ENCODE measurements at places on chromosomes 2 and 18.

GRCh38 chr2:220858101-220858500 lies 714.0 kb downstream of the EPHA4 start:
- DNase-seq: no peak

- DNase-seq: no peak
Measured at GRCh38 chr2:60938301-60938700, 56.9 kb downstream of the REL start.

DNA sequence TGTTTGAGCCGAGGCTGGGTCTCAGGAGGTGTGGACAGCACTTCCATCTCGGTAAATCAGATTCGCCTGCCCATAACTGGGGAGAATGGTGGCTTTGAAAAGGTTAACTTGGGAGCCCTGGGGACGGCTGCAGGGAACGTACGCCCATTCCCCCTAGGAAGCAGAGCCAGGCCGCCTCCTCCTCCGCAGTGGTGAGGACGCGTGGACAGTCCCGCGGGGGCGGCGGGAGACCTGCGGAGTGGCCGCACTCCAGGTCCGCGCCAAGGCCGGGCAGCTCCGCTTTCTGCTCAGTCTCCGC lies 845 bp upstream of the MYCN start:
- DNase-seq: no peak

DNA sequence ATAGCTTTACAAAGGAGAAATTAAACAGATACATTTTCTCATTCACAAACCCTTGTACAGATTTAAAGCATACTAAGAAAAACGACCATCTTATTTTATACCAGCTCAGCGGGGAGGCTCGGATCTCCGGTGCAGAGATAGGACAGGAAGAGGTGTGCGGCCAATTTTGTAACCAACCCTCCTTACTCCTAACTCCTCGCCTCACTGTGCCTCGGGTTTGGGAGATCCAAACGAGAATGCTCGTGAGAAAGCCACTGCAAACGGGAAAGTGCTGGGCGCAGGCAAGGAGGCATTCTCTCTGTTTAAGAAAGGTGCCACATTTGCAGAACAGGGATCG lies 1.2 kb downstream of the KDSR start:
- no peak for DNase-seq

DNA sequence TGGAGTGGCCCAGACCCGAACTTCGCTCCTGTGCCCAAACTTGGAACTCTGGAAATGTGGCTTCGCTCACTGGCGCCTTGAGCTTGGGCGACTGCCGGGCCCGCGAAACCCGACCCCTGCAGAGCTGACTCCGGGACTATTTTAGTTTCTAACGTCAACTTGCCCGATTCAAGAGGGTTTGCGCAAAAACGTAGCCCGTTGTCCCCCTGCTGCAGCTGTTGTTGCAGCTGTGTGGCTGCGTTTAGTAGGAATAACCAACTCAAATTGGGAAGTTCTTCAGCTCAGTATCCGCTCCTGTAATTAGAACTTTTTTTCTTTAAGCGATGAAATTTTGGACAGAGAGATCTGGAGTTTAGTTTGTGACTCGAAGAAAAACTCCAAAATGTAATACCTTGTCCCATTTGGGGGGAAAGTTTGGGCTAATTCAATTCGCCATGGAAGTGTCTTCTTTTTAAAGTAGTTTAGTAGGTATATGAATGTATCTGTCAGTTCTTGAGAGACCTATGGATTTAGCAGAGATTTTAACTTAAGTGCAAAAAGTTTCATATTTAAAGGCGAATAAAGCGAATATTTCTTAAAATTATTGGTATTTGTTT lies 559 bp downstream of the MYL12A start:
- DNase-seq: no peak

DNA sequence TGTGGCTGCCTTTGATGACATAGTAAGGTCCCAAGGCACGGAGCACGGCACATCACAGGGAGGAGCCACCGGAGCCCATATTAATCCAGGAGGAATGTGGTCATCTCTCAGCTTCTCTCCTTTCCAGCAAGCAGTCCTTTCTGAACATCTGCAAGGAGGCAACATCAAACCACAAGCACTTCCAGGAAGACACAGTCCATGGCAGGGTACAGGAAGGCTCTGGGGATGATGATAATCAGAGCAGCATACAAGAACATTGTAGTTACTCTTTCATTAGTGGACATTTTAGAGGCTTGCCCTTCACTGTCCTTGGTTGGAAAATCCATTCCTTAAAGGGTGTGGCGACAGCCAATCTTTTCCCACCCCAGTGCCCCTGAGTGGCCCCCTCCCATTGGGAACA lies 31.1 kb downstream of the YPEL5 start:
- no peak for DNase-seq

DNA sequence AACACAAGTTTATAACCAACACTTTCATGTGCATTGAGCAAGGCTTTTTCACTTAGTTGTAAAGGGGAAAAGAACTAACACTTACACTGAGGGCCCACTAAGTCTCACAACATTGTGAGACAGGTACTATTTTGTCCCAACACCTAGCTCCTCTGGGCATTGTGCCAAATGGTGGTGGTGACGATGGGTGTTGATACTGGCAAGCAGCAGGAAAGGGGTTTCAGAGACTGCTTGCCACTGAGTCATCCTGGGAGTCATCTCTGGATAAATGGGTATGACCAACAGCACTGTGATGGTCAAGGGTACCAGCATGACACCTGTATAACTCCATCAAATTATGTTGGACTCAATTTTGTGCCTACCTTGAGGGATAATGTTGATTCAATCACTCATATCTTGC lies 138.8 kb upstream of the ITGA6 start:
- DNase-seq: no peak

- no peak for DNase-seq
Measured at GRCh38 chr2:203909974-203910373, 26.6 kb upstream of the ICOS start.

DNA sequence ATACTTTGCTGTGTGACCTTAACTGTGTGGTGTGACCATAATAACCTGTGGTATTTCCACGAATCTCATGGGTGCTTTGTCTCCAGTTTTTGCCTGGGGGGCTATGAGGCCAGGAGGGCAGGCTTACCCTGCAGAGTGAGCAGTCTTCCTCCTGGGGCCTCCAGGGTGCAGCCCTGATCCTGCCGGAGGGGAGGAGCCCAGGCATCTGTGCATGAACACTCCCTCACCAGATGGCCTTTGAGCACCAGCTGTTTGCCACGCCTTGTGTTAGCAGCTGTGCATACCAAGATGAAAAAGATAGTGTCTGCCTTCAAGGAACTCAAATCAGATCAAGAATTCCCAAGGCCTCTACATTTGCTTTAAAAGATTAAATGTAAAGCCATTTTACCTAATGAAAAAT lies 75.0 kb upstream of the RBM44 start:
- DNase-seq: no peak

GRCh38 chr18:59357928-59358327 lies 1.1 kb downstream of the LMAN1 start:
- no peak for DNase-seq

GRCh38 chr2:106124905-106125549 lies 69.1 kb downstream of the UXS1 start:
- DNase-seq: no peak

DNA sequence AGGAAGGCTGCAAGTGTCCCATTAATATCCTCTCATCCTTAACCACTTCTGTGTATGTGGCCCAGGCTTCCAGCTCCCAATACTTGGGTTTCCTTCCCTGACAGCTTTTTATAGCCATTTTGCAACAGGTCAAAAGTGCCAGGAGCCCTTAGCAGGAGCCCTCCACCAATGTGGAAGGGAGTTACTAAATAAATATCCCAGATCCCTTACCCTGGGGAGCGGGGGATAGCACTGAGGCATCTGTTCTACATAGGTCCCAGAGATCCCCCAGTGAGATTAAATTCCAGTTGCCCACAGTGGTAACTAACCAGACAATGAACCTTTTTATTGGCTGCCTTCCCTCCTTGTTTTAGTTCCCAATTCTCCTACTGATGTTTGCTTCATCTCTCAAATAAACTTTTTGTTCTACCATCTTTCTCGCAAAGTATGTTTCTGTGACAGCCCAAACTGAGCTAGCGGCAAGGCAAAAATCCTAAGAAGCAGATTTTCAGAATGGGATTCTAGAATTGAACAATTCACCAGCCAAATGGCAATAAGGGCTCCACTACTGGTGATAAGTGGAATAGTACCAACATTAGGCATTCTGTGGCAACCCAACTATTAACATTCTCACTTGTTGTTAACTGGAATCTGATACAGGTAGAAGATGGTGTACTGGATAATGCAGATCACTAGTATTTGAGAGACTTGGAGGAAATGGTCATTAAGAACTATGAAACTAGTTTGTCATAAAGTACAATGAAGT lies 83.9 kb upstream of the MAPRE2 start:
- DNase-seq: no peak

DNA sequence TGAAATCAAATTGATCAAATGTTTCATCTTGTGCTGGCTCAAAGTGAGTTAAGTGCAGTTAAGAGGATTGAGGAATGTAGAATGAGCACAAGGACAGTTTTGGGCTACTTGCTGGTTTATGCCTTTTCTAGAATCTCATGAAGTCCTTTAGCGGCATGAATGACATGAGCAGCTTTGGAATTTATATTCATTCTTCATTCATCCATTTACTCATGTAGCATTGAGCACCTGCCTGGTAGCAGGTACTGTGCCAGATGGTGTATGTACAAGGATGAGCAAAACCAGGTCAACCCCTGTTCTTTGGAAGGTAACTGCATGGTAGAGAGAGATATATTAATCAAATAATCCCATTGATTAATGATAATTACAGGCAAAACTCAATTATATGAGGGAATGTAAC lies 1.2 kb downstream of the ICOS start:
- DNase-seq: no peak

- no peak for DNase-seq
Measured at GRCh38 chr18:677951-678381, 20.5 kb downstream of the TYMS start.

GRCh38 chr2:29606104-29607037 lies 315.0 kb downstream of the ALK start:
- no peak for DNase-seq

GRCh38 chr2:157438863-157439823 lies 4.7 kb downstream of the CYTIP start:
- DNase-seq: no peak

DNA sequence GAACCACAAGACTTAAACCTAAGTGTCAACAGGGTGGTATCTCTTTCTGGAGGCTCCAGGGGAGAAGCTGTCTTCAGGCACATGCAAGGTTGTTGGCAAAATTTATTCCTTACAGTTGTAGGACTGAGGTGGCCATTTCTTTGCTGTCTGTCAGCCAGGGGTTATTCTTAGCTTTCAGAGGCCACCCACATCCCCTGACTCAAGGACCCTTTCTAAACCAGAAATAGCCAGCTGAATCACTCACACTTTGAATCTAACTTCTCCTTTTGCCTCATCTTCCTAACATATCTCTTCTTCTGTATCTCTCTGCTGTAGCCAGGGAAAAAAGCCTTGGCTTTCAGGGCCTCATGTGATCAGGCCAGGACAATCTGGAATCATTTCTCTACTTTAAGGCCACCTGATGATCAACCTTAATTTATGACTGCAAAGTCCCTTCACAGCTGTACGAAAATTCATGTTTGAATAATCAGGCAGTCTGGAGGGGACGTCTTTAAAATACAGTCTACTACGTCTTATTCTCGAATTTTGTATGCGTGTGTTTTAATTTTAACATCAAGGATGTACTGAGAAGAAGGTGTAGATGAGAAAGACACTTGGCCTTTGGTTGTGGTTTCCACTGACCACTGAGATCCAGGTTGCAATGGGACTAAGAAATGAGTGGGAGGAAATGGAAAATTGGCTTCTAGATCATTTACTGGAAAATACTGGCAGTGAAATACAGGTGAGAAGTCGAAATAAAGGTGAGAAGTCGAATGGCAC lies 90.4 kb downstream of the DOCK10 start:
- no peak for DNase-seq

GRCh38 chr2:33632831-33633230 lies 33.7 kb upstream of the FAM98A start:
- DNase-seq: no peak

GRCh38 chr2:185208261-185208660 lies 530.3 kb upstream of the FSIP2 start:
- DNase-seq: no peak

- no peak for DNase-seq
Measured at GRCh38 chr2:44135296-44135695, 33.4 kb upstream of the PPM1B start.

- no peak for DNase-seq
Measured at GRCh38 chr2:35741556-35741955, 614.0 kb upstream of the CRIM1 start.

- DNase-seq: no peak
Measured at GRCh38 chr18:62992877-62993365, 277.6 kb downstream of the PHLPP1 start.

GRCh38 chr2:50098242-50098641 lies 933.7 kb downstream of the NRXN1 start:
- DNase-seq: no peak

DNA sequence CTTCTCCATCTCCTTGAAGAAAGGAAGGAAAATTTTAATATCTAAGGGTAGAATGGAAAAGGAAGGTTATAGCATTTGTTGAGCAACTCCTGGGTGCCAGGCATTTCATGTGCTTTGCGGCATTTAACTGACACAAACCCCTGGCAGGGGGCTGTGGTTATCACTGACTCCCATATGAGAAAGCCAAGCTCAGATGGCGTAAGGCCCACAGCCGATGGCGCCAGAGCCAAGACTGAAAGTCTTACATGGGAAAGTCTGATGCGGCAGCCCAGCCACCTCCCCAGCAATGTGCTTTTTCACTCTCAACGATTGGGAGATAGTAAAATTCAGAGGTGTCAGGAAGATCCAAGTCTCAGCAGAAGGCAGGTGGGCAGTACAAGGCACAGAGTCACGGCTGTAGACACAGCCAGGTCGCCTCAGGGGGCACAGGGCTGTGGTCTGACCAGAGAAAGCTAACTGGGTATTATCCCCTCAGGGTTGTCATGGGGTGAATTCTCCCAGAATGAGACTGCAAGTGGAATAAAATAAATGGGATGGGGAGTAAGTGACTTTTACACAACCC lies 324.2 kb upstream of the NCKAP5 start:
- no peak for DNase-seq

DNA sequence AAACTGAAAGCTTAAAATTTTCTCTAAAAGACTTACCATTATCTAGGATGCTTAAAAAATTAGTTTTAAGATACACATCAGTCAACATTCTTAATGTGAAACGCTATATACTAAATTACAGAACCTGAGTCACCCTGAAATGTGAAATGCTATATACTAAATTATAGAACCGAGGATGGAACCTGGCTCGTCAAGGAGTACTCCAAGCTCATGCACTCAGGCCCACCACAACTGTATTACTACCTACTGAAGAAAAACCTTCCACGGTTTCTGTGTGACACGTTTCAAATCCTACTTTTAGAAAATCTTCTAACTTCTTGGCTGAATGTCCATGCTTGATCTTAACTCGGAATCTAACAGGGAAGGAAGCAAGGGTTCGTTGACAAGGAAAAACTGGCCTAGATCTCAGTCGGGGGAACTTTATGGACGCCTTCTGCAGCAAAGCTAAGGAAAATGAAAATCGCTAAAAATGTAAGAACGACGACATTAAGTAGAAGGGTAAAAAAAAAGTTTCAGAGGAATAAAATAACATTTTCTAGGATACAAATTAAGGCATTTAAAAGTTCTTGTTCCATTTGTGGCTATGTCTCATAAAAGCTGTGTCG lies 1.4 kb downstream of the PRKD3 start:
- DNase-seq: no peak
